ENCODE measurements at places on chromosomes 16 and 17.

GRCh38 chr16:89010210-89010925, 33.4 kb upstream of the CBFA2T3 start:
- no peak for DNase-seq

DNA sequence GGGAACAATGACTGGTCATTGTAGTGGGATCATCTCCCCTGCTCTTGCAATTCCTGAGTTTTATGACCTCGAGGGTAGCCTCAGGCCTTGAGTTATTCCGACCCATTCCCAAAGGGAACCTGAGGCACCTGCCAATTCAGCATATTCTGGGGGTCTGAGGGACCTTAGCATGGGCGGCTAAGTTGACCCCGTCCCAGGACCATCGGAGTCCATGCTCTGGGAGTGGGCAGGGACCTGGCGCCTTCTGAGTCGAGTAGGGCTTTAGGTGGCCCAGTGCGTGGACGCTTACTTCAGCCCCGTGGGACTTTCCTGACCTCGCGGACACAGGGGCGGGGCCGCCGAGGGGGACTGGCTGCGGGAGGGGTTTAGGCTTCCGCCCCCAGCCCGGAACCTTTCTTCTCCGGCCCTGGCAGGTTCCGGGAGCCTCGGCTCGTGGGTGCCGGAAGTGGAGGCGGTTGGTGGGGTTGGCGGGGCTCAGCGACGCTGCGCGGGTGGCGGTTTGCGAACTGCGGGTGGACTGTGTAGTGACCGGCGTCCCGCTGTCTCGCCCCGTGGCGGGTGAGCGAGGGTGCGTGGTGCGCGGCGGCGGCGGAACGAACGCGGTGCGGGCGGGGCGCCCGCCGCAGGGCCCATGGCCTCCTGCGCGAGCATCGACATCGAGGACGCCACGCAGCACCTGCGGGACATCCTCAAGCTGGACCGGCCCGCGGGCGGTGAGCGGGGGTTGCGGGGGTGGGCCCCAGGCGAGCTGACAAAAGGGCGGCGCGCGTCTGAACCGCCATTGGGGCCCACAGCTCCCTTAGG, at the start of gene EDC4:
TSS of gene EDC4 (plus strand) at position 422 of the 804 bp plus-strand sequence. CDS start at position 632, 210 bp downstream.
- no peak for DNase-seq

DNA sequence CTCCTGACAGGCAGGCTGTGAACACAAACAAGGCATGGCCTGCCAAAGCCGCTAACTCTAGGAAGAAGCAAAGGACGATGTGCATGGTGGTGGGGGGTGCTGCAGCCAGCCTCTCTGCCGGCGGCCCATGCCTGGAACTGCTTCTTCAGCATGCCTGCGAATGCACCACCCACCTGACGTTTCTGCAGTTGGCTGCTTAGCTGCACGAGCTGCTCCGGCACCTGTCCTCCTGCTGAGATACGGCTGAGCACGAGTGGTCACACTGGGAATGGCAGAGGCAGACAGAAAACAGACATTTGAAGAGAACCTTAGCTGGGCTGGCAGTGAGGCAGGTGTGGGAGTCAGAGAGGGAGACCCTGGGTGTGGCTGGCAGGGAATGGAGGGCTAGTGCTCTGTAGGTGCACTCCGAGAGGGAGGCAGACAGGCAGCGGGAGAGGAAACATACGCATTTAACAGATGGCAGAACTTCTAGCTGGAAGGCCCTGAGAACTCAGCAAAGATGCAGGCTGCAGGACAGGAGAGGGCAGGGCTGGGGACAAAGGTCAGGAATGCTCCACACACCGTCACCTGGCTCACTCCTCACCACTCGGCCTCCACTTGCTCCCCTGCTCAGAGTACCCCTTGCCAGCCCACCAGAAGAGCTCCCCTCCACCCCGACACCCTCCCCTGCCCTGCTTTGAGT, 5.2 kb downstream of the FLCN start:
- DNase-seq, result no peak

- DNase-seq, result no peak
Observed at GRCh38 chr17:27502526-27503324, 46.5 kb downstream of the KSR1 start.

Measured in vagina (tissue), 2 donors.